ENCODE measurements at places on chromosomes 1 and 21.
A peak's percentile ranks its signal among the peaks of the same experiment; 100 is the strongest.

- no peak for DNase-seq
These were observed 7.2 kb upstream of the C8B start for GRCh38 chr1:56972976-56973375.

GRCh38 chr1:28565726-28566125 lies 12.8 kb downstream of the TRNAU1AP start:
- DNase-seq, result no peak

DNA sequence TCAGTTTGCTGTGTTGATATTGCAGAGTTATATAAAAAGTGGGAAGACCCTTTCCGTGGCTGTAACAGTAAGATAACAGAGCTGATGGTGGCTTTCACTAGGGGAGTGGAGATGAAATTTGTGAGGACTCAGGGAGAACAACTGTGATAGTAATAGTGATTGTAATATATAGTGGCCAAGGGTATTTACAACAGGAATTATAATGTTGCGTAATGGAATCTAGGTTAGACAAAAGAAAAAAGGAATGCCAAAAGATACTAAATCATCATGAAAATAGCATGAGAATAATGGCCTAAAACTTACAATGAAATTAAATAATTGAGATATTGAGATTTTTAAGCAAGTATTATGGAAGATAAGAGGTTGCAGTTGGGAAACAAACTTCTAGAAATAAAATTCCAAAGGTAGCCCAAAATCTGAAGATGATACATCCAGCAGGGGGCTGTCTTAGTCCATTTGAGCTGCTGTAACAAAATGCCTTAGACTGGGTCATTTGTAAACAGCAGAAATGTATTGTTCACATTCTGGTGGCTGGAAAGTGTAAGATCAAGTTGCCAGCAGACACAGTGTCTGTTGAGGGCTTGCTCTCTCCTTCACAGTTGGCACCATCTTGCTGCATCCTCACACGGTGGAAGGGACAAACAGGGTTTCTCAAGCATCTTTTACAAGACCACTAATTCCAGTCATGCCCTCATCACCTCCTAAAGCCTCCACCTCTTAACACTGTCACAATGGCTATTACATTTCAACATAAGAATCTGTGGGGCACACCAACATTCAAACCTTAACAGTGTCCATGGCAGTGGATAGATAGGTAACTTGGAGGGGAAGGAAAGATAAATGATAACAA lies 711.2 kb downstream of the MRPL39 start:
- DNase-seq, result no peak

- DNase-seq, result no peak
These were observed 46.9 kb downstream of the CR1L start for GRCh38 chr1:207691841-207692240.

- no peak for DNase-seq
These were observed 110.0 kb downstream of the ADSS2 start for GRCh38 chr1:244341455-244342450.

DNA sequence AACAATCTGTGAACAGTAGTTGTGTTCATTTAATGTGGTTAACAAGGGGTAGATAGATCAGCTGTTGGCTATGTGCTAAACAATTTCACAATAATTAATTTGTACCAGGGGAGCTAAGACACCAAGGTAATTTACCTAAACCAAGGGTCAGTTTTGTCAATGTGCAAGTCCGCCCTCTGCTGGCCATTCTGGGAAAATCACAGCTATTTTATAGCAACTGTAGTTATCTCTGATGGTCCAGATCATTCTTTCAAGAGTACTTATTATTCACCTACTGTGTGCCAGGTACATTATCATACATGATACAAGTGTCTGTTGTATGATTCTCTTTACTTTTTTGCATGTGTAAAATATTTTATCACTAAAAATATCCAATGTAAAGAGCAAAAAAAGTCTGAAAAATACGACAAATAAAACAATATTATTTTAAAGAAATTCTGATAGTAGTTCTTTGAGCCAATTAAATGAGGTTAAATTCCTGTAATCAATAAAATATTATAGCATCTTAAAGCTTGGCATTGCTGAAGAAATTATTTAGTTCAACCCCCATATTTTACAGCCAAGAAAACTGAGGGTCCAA lies 312.3 kb upstream of the FAM78B start:
- DNase-seq, result peak; percentile 25

DNA sequence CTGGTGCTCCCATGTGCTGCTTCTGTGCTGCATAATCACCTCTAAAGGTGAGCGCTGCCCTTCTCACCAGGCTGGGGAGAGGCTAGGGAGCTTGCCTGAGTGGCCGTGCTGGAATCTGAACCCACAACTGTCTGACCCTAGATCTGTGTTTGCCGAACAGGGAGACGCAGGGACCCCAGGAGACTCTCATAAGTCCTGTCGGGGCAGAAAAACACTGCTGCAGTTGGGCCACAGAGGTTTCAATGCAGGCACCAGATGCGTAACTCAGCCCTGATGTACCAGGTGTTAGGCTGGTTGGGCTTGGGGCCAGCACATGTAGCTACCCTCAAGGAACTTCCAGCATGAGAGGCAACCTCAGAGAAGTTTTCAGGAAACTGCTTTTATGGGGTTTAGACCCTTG lies 49.5 kb upstream of the DMRTB1 start:
- no peak for DNase-seq

DNA sequence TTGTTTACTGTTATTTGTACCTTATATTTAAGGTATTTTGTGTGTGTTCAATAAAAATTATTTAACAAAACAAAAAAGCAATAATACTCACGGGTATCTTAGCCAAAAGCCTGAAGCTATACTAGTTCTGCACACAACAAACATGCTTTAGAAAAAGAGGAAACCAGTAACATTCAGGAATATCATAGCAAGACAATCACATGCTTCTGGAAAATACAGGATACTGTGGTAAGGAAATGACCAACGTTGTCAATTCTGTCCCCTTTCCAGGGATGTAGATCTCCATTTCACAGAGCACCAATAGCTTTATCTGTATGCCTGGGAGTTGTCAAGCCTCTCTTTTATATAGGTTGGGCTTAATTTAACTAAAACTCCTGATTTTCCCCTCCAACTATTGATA lies 288.4 kb downstream of the SMYD3 start:
- no peak for DNase-seq

DNA sequence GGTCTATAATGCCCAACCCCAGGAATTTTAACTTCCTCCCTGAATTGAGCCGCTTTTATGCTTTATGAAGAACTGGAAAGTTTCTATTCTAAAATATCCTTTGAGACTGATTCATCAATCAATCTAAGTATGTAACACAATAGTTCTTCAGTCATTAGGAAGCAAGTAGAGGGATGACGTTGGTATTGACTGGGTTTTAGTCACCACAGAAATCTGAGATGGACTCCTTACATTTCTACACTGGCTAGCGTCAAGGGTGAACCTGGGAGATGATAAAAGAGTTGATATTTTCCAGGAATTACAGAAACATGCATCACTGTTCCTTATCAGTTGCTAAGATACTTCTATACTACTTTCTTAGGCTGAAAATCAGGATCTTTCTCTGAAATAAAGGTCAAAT lies 308.0 kb downstream of the HMCN1 start:
- DNase-seq, result no peak

DNA sequence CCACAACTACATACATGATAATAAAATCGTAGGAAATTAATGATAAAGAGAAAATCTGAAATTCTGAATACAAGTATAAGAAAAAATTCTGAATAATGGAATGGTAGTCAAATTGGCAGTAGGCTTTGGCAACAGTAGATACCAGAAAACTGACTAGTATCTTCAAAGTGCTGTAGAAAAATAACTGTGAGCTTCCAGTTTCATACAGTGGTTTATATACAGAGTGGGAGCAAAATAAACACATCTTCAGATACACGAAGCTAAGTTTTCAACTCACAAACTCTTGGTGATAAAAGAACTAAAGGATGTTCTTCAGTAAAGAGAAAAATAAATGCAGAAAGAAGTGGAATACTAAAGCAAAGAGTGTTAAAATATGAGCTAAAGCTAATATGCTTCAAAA lies 173.4 kb downstream of the PPP1R12B start:
- no peak for DNase-seq
